ENCODE measurements at places on chromosomes 7 and 10.

DNA sequence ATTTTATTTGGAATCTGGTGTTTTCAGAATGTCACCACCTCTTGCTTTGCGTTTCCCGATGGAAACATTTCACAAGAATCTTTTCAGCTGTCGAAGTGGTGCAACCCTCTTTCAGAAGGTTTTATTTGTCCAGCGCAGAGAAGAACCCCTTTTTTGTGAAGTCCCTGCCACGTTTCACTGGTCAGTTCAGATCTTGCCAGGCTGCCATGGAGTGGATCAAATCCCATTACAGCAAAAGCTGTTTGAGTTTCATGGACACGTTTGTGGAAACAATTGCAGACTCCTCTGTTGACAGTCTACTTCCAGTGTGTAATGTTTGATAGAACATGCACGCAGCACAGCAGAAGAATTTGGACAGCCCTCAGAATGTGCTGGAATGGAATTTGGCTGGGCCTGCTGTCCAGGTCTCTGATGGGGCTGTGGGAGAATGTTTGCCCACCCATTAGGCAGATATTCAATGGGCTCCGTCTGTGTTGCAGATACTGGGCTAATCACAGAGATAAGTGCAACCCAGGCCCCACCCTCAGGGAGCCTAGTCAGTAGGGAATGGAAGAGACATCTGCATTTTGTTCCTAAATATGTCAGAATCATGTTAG lies 143.2 kb downstream of the GRK5 start:
- DNase-seq = no peak

DNA sequence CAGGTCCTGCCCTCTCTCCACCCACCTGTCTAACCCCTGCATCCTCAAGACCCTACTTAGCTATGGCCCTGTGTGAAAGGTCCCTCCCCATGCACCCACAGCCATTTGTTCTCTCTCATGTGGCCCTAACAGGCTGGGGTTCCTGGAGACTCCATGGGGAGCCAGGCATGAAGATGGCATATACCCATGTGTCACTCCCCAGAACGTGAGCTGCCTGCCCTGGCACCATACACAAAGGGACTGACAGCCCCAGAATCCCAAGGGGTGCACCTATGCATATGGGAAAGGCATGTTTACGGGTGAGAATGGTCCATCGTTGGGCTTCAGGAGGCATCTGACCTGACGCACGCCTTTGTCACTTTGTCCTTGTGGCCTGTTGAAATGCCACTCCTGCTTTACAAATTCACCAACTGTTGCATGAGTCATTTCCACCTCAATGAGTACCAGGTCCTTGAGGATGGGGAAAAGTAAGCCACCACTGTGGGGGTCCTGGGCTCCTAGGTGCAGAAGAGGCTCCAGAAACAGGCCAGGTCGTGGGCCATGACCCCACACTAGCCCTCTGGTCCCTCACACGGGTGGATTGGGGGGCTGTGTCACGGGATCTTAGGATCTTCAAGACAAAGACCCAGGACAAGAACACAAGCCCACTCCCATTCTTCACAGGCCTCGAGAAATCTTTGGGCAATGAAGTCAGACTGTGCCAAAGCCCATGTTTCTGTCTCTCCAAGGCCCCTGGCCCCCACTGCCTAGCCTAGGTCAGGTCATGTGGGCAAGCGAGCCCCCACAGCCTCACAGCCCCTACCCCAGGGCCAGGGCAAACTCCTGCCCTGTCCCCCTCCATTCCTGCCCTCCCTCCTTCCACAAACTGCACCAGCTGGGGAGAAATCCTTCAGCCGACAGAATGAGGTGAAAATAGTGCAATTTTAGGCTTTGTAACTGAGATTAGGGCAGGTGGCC lies 8.6 kb downstream of the GPRIN2 start:
- no peak for DNase-seq

DNA sequence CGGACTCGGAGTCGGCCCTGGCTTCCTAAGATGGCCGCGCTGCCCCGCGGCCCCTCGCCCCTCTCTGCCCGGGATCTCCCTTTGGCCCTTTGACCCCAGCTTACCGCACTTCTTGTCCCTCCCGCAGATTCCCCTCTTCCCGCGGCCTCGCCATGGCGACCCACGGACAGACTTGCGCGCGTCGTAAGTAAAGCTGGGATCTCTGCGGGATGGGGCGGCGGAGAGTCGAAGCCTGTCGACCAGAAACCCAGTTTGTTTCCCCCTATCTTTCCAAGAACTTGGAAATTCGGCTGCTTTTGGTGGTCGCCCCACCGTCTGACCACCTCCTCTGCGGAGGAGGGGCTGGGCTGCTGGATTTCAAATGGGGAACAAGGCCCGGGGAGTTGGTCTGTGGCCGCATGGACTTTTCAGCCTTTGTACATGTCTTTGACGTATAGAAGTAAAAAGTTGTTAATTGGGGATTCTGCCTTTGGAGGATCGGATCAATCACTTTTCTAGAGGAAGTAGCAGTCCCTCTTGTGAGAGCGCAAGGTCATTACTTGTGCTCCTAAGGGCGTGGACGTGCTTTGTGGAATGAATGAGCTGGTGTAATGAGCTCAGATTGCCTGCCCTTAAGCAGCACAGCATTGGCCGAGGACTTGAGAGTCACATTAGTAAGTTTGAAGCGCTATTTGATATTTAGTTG lies 553 bp downstream of the VDAC2 start:
- no peak for DNase-seq

GRCh38 chr7:19747740-19748339 lies 25.6 kb downstream of the TMEM196 start:
- DNase-seq = peak; percentile 26

GRCh38 chr10:48725708-48726107 lies 41.0 kb downstream of the WDFY4 start:
- no peak for DNase-seq

DNA sequence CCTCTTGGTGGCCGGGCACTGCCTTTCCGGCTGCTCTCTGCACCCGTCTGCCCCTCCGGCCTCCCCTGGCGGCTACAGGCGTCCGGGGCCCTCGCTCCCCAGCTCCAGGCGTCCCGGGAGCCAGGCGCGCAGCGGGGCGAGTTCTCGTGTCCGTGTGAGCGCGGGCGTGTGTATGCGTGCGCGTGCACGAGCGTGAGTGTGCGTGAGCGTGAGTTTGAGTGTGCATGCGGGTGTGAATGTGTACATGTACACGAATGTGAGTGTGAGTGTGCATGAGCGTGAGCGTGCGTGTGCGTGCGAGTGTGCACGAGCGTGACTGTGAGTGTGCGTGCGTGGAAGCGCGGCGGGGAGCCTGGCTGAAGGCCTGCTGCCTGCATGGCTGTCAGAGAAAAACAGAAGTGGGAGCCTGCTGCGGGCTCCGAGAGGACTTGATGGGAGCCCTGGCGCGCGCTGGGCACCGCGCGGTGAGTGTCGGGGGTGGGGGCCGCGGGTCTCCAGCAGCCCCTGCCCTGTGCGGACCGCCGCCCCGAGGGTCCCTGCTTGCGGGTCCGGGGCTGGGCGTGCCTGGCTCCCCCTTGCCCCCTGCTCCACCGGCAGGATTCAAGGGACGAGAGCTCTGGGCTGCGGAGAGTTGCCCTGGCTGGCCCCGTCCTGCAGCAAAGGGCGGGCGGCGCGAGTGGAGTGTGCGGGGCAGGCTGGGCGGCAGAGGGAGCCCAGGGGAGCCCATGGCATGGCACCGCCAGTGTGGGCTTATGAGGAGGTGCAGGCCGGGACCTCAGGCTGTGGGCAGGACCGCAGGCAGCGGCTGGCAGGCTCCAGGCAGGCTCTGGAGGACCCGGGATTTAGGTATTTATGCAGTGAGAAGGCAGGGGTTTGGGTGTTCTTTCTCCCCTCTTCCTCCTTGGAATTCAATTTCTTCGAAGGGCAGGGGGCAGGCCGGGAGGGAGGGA lies 75.8 kb upstream of the EN2 start:
- no peak for DNase-seq

DNA sequence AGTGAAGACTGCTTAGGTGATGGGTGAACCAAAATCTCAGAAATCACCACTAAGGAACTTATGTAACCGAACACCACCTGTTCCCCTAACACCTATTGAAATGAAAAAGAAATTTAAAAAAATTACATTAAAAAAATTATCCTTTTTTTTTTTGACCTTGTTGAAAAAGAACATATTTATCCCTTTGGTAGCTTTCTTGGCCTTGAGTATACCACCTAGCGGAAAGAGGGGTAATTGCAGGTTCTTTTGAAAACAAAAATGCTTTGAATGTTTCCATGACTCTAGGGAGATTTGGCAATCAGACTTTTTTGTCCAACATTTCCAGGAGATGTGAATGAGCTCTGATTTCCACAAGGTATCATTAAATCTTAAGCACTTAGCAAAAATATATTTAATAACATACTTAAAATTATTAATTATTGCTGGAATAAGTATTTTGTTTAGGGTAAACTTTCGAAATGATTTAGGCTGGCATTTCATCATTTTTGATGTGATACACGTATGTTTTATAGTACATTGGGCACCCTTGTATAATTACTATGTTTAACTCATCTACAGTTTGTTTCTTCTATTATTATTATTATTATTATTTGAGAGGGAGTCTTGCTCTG lies 47.0 kb upstream of the ELMO1 start:
- DNase-seq = peak; percentile 37

- no peak for DNase-seq
Observed at GRCh38 chr7:32916006-32916405, 24.4 kb upstream of the KBTBD2 start.

DNA sequence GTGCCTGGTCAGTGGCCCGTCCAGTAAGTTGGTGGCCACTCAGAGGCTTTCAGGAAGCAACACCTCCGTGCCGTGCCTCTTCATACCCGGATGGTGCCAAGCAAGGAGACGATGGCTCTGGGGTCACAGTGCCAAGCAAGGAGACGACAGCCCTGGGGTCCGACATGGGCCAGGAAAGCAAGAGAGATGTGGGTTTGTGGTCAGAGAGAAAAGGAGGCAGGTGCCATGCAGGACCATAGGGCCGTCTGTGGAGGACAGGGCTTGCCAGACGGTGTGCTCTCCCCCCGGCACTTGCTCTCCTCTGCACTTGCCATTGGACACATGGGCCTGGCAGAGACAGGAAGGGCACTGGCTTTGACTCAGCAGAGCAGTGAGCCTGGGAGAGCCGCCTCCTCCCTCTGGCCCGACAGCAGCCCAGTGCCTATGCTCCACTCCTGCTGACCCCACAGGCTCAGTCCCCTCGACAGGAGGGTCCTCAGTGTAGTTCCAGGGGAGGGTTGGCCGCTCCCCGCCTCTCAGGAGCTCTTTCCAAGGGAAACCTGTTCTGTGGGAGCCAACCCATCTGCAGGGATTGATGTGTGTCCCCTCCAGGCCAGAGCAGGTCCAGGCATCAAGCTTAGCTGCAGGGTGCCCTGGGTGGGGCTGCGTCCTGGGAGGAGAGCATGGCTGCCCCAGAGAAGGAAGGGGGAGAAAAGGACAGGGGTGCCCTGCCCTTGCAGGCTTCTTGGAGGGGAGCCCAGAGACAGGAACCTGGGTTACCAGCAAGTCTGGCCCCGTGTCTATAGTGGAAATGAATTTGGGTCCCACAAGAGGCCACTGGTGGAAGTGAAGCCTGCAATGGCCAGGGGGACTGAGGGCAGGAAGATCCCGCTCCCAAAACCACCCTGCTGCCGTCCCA lies 7.6 kb upstream of the CALML5 start:
- DNase-seq = no peak

DNA sequence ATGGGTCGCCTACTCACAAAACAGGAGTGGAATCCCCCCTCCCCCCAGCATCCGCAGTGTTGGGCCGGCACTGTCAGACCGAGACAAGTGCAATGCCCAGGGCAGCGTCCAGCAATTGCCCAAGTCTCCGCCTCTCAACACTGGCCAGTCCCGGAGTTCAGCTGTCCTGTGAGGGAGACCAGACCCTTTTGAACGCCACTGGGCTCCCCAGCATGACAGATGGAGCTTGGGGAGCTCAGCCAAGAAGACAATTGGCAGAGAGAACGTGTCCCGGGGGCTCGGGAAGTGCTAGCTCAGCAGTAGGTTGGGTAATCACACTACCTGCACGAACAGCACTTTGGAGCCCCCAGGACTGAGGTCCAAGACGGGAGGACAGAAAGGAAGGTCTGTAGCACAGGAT lies 4.7 kb downstream of the COPS6 start:
- no peak for DNase-seq

GRCh38 chr10:93670372-93670771 lies 32.0 kb downstream of the FRA10AC1 start:
- no peak for DNase-seq

DNA sequence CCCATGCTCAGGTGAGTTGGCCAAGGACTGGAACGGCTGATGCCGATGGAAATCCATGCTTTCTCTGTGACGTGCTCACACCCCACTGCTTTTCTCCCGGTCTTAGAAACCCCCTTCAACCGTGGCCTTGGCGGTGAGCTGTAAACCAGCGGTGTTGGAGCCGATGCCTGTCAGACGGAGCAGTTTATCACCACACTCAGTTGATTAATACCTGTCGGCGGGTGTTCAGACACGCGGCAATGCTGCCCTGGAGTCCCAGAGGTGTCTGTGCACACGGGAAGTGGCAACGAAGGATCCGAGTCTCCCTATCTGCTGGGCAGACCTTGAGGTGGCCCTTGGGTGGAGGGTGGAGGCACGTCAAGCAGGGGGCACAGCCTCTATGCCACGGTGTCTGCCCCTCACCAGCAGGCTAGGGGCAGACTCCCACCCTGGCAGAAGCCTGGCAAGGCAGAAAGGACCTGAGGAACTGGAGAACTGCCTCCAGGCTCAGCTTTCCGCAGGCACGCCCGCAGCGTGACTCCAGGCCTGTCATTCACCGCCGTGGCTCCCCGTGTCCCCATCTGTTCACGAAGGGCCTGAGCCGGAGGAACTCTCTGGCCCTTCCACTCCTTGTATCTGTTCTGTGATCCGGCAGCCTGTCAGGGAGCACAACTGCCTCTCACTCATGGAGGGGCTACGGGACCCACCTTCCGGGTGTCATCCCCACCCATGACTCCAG lies 34.6 kb upstream of the MNX1 start:
- no peak for DNase-seq

DNA sequence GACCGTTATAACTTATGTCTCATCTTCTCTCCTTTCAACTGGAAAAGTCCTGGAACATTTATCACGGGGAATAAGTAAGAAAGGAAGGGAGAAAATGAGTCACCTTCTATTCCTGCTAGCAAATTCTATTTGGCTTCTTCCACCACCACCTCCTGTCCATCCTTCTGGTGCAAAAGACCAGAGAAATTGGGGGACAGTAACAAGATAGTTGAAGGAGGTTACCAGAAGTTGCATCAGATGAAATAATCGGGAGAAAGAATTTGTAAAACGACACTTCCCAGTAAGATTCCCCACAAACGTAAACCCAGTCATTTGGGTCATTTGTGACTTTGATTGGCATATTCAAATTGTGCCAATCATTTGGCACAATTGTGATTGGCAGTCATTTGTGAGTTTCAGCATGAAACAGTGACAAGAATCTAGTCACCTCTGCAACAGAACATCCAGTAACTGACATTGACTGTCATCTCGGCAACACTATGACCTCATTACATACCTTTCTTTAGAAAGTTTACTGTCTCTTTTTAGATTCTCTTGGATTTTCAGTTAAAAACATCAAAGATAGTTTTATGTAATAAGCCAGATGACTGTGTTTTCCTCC lies 51.3 kb upstream of the PIK3CG start:
- peak; percentile 29 for DNase-seq

GRCh38 chr7:95104739-95105138 lies 197.3 kb downstream of the PPP1R9A start:
- DNase-seq = no peak

- DNase-seq = peak; percentile 45
Observed at GRCh38 chr7:116588641-116589594, 64.1 kb downstream of the CAV1 start.
